Fibroblast of skin of scalp (primary cell): ENCODE measurements at places on chromosomes 7 and 10.
A peak's percentile ranks its signal among the peaks of the same experiment; 100 is the strongest.

- peak; percentile 89 for DNase-seq
Observed at GRCh38 chr7:18693406-18693805, 197.9 kb downstream of the HDAC9 start.

- no peak for DNase-seq
Observed at GRCh38 chr7:88628363-88629085, 131.0 kb upstream of the ZNF804B start.

GRCh38 chr7:110841840-110842545, 248.9 kb upstream of the LRRN3 start:
- DNase-seq, result no peak

DNA sequence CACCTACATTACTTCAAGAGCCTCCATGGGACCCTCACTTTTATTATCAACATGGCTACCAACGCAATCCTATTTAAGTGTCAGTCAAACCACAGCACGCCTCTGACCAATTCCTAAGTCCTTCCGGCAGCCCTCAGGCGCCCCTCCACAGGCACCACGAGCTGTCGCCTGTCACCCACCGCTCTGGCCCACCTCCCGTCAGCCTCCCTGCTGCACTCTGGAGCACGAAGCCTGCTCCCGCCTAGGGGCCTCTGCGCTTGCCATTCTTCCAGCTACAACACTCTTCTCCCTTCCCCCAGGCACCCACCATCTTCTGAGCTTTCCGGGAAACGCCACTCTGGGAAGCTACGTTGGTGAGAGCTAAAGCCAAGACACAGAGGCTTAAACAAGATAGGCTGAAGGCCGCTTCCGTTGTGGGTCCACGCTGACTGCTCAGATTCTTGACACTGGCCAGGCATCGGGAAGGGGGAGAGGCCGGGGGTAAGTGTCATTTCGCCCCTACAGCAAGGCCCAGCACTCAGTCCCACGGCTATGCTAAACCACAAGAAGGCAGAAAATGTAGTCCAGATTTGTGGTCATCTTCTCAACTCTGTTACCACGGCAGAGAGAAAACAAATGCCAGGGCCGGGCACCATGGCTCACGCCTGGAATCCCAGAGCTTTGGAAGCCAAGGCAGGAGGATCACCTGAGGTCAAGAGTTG, 56.7 kb downstream of the GNA12 start:
- peak; percentile 33 for DNase-seq

GRCh38 chr10:96266118-96266770, 5.1 kb downstream of the BLNK start:
- no peak for DNase-seq

- DNase-seq, result peak; percentile 35
Observed at GRCh38 chr7:25391295-25391861, 163.1 kb upstream of the NPVF start.

- DNase-seq, result peak; percentile 22
Observed at GRCh38 chr7:93817526-93817925, 73.0 kb downstream of the TFPI2 start.

GRCh38 chr7:130963339-130963738, 229.3 kb upstream of the KLF14 start:
- no peak for DNase-seq

GRCh38 chr7:33221390-33221789, 92.0 kb downstream of the BBS9 start:
- no peak for DNase-seq

DNA sequence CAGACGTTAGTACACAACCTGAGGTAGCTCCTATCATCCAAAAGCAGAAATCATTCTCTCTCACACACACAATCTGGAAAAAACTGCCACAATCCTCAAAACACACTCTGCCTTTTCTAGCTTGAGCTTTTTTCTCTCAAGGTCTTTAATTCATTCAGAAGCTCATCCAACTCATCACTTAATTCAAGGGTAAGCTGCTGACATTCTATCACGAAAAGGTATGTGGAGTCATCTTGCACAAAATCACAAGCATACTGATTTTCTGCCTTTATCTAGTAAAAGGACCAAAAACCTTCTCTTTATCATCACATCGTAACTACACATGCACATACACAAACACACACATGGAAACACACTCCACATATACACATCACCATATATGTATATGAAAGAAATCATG, 32.0 kb downstream of the DOCK4 start:
- no peak for DNase-seq

DNA sequence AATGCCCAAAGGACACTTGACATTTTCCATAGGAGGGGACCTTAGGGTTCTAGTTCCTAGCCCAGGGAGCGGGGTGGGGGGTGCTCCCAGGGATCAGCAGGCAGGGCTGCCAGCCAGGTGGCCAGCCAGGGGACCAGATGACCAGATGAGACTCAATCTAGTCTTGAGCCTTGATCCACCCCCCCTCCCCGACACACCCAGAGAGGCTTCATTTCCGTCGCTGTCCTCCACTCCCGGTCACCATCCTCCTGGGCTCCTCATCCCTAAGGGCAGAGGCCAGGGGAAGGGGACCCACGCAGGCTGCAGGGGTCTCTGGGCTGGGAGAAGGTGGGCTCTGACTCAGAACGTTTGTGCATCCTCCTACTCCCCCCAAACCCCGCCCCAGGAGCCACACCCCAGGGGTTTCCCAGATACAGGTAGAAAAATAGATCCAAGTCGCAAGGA, 1.0 kb downstream of the STX1A start:
- DNase-seq, result no peak

- no peak for DNase-seq
Observed at GRCh38 chr10:74104480-74104879, 46.1 kb downstream of the AP3M1 start.

GRCh38 chr7:50207686-50208255, 96.7 kb upstream of the IKZF1 start:
- no peak for DNase-seq

- DNase-seq, result no peak
Observed at GRCh38 chr7:47982610-47983009, 3.2 kb upstream of the HUS1 start.

- DNase-seq, result no peak
Observed at GRCh38 chr10:114406455-114406854, 2.2 kb upstream of the AFAP1L2 start.

- no peak for DNase-seq
Observed at GRCh38 chr10:65142641-65143435, 1621.6 kb downstream of the REEP3 start.

DNA sequence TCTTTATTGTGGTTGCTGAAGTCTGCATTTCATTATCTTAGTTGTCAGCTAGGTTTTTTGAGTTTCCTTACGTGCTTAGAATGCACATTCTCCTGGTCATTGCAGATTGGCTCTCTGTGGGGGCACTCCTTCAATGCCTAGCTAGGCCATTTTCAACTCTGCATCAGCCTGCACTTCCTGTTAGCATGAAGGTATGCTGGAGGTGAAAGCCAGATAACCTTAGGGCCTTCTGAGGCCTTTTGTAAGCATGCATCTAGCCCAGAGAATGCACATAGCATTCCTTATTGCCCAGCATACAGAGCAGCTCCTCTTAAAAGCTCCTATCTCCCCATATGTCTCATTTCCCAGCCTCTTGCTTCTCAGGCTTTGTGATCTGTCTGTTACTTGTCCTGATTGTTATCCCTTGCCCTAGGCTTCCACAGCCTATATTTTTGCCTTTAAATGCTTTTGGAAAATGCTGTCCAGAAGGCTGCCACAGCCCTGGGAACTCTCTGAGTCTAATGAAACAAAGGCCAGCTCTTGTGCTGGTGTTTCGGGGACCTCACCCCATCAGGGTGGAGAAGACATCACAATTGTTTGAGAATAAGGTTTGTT, 108.1 kb upstream of the IGFBP3 start:
- no peak for DNase-seq

DNA sequence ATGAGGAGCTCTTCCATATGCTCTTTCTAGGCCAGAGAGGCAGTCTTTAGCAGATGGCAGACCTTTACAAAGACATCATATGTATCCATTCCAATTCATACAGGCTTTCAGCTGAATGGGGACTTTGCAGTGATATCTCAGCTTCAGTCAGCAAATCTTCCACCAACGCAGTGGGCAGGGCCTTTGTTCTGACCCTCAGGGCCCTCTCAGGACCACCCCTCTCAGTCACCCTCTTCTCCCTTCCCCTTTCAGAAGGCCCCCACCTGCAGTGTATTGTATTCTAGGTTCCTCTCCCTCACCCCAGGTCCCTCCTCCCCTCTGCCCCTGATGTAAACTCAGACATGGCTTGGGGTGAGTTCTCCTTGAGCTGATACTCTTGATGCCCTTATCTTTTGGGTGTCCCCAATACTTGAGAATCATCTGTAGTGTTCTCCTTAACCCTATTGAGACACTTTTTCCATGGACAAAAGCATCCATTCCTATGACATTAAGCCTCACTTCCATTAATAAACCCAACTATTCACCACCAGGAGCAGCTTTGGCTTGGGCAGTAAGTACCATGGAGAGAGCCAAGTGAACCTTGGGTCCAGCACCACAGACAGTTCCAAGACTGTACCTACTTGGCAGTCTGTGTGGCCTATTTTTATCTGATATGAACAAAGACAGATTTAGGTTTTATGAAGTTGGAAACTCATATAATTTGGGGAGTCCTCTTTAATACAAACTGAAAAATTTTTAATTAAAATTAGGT, 62.7 kb downstream of the ADCYAP1R1 start:
- DNase-seq, result peak; percentile 52

GRCh38 chr10:122310311-122311050, 39.4 kb downstream of the BTBD16 start:
- no peak for DNase-seq

DNA sequence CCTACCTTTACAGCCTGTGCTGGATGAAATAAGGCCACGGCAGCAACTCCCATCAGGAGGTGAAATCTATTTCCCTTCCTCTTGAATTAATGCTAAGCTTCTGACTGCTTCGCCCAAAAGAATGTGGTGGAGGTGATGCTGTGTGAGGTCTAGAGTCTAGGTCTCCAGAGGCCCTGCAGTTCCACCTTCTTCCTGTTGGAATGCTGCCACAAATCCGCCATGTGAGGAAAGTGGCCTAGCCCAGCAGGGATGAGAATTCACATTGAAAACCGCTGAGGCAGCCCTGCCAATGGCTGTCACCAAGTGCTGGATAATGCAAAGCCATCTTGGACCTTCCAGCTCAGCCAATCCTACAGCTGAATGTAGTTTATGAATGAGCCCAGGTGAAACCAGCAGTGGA, 28.0 kb downstream of the RHOBTB1 start:
- DNase-seq, result peak; percentile 34

GRCh38 chr7:110307776-110308175, 783.2 kb upstream of the LRRN3 start:
- DNase-seq, result no peak

- DNase-seq, result peak; percentile 33
Observed at GRCh38 chr10:128751284-128751683, 625.1 kb upstream of the MKI67 start.

DNA sequence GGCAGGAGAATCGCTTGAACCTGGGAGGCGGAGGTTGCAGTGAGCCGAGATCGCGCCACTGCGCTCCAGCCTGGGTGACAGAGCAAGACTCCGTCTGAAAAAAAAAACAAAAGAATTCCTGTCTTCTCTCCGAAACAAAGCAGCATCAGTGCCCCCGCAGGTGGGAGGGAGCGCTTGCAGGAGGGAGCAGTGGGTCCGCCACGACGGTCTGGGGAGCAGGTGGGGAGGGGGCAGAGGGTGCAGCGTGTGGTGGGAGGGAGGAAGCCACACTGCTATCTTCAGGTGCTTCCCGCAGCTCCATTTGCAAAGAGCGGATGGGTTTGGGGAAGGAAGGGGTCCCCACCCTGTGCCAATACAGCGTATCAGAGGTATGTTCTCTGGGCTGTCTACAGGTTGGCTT, 31.7 kb downstream of the LIMK1 start:
- DNase-seq, result no peak

GRCh38 chr7:73895626-73896025, 34.7 kb downstream of the TMEM270 start:
- DNase-seq, result no peak

DNA sequence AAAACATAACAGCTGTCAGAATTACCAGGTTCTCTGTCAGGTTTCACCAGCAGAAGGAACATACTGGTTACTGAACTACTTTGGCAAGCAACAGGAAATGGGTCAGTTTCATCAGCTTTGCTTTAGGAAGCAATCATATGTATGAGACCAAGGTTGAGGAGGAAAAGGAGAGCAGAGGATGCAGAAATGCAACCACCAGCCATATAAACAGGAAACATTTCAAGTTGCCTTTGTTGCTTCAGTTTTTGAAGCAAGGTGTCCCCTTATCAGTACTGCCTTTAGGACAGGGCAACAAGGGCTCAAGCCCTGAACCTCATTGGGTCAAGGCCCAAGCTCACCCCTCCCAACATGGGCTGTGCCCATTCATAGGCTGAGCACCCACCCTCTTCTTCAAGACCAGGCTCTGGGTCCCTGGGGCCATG, 10.2 kb downstream of the HIPK2 start:
- no peak for DNase-seq

DNA sequence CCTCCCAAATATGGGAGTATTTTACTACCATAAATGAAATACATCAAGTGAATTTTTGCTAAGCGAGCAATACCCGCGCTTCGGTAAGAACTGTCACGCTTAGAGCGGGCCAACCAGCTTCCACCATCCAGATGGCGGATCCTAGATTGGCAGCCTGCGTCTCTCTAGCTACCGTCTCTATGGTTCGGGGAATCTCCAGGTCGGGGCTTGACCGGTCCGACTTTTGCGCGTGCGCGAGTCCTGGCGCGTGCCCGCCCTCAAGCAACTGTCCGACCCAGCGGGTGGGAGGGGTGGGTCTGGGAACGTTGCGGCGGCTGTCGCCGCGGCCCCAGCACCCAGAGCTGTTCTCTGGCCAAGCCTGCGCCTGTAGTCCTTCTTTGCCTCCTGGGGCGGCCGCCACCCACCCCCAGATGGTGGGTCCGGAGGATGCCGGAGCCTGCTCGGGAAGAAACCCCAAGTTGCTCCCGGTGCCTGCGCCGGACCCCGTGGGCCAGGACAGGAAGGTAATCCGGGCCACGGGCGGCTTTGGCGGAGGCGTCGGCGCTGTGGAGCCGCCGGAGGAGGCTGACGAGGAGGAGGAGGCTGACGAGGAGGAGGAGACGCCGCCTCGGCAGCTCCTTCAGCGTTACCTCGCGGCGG, at the start of gene TBC1D12:
Gene TBC1D12 (plus strand): TSS at position 338 of the 639 bp plus-strand sequence. CDS start 73 bp downstream, at position 411.
- DNase-seq, result peak; percentile 96

GRCh38 chr7:18004372-18004771, 23.3 kb downstream of the PRPS1L1 start:
- peak; percentile 42 for DNase-seq

GRCh38 chr7:8005279-8005678, 36.7 kb downstream of the GLCCI1 start:
- DNase-seq, result no peak

DNA sequence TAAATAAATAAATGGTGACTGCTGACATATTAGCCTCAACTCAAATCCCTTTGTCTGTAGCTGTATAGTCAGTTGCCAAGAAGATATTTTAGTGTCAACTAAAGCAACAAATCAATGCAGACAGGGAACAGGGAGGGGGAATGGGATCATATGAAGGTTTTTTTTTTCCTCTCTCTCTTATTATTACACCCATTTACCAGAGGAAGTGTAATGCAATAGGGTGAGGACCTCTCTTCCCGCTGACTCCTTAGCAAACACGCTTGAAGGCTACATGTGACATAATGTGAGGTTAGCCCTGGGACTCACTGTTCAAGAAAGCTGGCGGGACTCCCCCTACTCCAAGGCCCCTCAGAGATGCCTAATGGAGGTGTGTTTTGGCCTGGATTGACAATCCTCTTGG, 88.2 kb downstream of the CHRM2 start:
- no peak for DNase-seq
